Activated CD4-positive, alpha-beta T cell treated with anti-CD3 and anti-CD28 coated beads, Interleukin-2, amount 50 U/mL, for 48 hours (primary cell): ENCODE measurements at places on chromosomes 4 and X.

DNA sequence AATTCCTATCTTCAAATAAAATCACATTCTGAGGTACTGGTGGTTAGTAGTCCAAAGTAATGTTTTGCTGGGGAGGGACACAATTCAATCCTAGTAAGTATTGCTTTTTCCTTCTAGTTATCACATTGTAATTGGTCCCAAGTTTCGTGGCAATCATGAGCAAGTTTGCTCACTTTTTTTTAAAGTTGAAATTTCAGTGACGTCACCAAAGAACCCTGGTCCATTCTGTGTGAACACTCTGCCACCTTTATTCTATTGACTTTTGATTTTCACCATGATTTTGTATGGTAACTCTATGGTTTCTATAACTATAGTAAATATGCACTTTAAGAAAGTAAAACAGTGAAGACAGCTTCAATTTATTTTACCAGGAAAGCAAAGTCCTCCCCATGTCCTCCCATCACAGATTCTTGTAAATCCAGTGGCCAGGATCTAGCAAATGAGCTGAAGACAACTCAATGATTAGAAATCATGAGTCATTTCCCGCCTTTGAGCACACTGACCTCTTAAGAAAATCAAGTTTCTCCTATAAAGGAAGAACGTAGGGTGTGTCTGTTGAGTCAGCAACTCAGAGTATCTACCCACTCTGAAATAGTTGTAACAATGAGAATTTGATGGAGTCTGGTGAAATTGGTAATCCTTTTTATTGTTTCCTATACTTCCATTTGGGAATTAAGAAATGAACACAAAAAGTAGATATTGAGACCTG, 1306.6 kb upstream of the PABPC4L start:
- no peak for DNase-seq

DNA sequence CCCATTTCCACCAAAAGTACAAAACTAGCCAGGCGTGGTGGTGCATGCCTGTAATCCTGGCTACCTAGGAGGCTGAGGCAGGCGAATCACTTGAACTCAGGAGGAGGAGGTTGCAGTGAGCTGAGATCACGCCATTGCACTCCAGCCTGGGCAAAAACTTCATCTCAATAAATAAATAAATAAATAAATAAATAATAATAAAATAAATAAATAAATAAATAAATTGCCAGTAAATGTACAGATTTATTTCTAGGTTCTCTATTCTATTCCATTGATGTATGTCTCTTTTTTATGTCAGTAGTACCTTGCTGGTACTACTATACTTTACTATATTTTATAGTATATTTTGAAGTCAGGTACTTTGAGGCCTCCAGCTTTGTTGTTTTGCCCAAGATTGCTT, 43.7 kb downstream of the MAGEC1 start:
- DNase-seq = no peak

GRCh38 chrX:37083880-37084279, 75.7 kb downstream of the FAM47C start:
- DNase-seq = no peak

DNA sequence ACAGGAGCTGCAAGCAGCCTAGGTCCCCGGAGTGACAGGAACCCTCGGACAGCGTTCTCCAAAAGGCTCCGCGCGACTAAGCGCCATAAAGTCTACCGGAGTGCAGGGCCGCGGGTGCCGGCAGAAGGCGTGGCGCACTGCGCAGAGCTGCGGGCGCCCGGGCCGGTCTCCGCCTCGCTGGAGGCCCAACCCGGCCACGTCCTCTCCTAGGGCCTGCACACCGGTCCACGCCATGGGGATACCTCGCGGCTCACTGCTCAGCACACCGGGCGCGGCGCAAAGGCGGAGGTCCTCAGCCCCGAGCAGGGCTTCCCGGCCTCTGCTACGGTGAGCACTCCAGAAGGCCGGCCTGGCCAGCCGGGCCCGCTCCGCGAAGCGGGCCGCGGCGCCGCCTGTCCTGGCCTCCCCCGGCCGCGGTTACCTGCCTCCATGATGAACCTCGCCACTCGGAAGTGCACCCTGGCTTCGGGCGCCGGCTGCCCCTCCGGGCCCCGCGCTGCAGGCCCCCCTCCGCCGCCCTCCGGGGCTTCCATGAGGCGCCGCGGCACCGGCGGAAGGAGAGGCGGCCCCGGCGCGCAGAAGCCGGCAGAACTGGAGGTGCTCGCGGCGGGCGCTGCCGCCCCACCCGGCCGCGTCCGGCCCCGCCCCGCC, at the start of gene CCNQ:
Gene CCNQ, minus strand, starts transcription at position 599 of the 651 bp plus-strand sequence. Its CDS starts 66 bp downstream, at position 533.
- peak; percentile 22 for DNase-seq

DNA sequence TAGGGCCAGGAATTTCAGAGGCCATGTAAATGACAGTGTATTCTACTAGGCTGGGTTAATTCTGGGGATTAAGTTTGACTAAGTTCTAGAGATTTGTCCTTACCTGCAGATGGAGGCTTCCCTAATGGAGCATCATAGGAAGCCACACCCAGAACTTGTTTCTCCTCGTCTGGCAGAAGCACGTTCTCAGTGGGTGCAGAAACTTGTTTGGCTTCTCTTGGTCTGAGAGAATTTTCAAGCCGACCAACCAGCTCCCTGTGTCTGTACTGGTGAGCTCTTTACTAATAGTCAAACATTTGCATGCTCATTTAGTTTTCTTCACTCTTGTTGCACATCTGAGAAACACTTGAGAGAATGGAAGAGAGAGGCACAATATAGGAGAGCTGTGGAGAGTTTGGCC, 907 bp upstream of the ATP10D start:
- no peak for DNase-seq

DNA sequence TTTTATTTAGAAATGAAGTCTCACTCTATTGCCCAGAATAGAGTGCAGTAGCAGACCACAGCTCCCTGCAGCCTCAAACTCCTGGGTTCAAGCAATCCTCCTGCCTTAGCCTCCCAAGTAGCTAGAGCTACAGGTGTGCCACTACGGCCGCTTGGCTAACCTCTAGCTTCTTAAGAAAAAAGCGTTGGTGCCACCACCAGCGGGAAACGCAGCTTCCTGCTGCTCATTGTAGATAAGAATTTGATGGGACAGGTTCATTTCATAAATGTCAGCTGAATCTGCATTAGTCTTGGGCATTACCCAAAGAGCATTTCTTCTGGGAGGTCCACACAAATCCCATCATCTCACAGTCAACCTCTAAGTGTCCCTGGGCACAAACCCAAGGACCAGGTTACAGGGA, 33.2 kb upstream of the NAP1L5 start:
- DNase-seq = no peak

DNA sequence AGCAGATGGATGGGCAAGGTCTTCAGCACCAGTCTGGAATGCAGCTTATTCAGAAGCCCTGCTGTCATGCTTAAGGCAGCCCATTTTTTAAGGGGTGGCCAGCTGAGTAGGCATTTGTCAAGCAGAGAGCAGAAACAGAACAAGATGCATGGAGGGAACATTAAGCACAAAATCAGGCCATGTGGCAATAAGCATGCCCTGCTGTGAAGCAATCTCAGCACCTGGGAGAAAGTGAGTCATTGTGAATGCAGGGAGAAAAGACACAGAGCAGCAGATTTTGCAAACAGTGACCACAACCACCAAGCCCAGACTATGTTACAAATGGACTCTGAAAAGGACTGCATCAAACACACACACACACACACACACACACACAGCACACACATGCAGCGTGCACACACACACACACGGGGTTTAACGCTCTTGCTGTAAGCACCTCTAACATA, 94.1 kb upstream of the GALNT7 start:
- DNase-seq = no peak

GRCh38 chr4:153634738-153635353, 49.2 kb upstream of the TLR2 start:
- DNase-seq = no peak

GRCh38 chrX:87518504-87518903, 902 bp downstream of the KLHL4 start:
- DNase-seq = no peak

DNA sequence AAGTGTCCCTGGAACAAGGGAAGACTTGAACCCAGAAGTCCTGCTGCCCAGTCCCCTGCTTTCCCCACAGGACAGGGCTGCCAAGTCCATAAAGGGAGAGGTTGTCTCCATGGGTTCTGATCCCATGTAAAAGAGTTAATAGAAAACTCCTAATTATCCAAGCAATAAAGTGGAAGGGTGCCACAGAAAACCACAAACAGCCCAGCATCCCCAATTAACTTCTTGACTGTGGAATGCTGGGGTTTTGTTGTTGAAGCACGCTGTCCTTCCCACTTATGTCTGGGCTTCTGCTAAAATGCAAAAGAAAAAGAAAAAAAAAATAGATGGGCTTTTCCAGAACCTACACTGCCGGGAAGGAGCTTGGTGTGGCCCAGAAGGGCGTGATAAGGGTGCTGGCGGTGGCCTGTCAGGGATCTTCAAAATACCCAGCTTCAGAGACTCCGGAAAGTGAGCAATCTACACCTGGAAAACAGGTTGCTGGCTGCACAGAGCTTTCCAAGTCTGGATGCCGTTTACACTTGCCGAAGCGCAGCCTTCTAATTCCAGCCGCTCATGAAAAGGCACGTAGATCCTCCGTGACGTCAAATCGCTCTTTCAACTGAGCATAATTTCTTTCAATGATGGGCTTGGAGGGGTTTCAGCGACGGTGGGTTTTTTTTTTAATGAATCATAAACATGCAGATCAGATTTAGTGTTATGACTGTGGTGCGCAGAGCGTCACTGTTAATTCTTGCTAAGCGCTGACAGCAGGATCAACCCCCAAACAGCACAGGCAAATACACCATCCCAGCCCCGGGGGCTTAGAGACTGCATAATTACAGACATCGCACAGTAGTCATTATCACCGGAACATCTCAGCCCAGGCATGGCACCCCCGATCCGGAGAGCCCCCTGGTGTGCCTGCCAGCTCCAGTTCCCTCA, 197.6 kb downstream of the BCOR start:
- DNase-seq = no peak

DNA sequence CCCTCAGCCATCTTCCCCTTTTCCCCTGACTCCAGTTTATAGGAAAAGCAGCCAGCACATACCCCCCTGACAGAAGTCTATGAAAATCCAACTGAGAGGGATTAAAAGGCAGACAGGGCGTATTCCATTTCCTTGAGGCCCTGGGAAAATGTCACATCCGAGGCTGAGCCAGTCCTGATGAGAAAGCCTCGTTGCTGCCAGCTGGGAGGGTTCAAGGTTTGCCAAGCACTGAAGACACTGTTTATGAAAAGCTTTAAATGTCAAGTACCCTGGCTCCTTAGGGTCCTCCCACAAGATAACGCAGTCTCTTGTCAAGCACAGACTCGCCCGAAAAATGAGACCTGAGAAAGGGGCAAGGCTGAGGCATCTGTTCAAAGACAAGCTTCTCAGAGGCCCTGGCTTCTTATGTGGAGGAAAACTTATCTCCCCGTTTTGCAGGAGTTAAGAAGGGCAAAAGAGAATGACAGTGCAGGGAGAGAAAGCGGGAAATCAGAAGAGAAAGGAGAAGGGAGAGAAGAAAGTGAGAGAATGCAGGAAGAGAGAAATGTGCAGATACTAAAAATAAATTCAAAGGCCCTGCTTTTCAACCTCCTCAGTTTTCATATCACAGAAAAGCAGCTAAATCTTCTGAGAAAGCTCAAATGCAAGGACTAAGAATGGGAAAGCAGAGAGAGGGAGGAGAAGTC, 44.7 kb downstream of the SCD5 start:
- no peak for DNase-seq

DNA sequence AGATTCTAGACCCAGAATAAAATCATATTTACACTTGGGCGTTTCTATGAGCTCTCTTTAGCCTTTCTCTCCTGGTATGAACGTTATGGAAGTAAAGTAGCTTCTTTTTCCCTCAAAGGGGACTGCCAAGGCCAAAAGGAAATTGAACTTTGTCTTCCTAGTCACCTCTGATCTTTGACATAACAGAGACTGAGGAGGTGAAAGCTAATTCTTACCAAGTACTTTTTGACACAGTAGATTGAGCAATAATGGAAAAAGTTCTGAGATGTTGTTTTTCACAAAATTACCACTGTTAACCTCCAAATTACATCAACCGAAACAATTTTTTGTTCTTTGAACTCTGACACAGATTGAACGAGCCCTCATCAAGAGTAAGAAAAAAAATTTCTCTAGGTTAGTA, 318.4 kb downstream of the TEX13A start:
- DNase-seq = no peak

- no peak for DNase-seq
Measured at GRCh38 chrX:65720381-65720964, 53.0 kb downstream of the MSN start.

GRCh38 chr4:85953651-85954018, 406.2 kb downstream of the MAPK10 start:
- DNase-seq = no peak

DNA sequence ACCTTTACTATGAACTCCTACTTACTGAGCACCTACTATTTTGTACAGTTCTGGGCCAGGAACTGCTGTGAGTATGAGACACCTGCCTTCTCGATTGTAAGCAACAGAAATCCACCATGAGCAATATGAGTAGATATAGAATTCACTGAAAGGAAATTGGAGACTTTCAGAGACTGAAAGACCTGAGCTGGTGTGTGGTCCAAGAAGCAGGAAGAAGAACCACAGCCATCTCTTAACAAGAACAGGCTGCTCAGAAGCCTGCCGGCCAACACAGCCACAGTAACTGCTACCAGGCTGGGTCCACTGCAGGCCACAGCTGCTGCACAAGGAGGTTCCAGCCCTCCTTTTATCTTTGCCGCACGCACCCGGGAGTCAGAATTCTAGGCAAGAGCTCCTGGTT, 10.8 kb upstream of the ACSL1 start:
- no peak for DNase-seq

DNA sequence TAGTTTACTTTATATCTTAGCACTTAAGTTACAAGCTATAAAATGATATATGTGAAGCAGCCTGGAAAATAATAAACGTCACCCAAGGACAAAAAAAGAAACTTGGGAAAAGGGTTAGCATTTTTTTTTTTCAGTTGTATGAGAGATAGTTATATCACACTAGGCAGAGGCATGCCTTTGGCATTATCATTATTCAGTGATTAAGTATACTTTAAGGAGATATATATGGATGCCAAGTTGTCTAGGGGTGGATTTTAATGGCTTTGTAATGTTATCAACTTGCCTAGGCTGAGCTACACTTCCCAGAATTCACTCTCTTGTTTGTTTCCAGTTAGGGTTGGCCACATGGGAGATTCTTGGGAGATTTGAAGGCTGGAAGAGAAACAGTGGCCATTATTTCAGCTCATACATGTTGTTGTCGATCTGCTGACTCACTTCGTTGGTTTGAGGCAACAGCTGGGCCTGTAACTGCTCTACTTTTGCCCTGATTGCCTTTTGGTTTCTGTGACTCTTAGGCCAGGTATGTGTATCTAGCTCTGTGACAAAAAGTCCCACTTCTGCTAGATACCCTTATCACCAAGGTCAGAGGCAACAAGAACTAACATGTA, 11.5 kb upstream of the SRPX start:
- DNase-seq = no peak

GRCh38 chr4:81799371-81799770, 327.7 kb upstream of the RASGEF1B start:
- no peak for DNase-seq

- DNase-seq = no peak
Measured at GRCh38 chrX:6203462-6204215, 25.0 kb downstream of the NLGN4X start.

DNA sequence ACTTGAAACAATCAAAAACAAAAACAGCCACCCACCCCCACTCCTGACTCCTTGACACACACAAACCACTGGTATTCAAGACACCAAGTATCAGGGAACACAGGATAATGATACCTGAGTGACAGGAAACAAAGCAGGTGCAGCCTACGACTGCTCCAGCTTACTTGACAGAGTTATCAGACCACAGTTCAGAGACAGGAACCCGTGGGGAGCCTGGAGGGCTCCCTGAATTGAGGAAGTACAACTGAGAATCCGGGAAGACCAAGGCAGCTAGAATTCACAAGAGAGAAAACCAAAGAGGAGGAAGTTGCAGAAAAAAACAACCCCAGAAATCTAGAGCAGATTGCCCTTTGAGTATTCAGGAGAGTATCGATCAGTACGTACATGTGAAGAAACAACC, 20.5 kb downstream of the COMMD8 start:
- DNase-seq = no peak
